Left kidney (tissue), 8 donors: ENCODE measurements at places on chromosomes 2 and 18. TPM values are rescaled to one million over a fixed set of nuclear protein-coding genes. Genes with fewer than 3 reads are reported as not detected.

DNA sequence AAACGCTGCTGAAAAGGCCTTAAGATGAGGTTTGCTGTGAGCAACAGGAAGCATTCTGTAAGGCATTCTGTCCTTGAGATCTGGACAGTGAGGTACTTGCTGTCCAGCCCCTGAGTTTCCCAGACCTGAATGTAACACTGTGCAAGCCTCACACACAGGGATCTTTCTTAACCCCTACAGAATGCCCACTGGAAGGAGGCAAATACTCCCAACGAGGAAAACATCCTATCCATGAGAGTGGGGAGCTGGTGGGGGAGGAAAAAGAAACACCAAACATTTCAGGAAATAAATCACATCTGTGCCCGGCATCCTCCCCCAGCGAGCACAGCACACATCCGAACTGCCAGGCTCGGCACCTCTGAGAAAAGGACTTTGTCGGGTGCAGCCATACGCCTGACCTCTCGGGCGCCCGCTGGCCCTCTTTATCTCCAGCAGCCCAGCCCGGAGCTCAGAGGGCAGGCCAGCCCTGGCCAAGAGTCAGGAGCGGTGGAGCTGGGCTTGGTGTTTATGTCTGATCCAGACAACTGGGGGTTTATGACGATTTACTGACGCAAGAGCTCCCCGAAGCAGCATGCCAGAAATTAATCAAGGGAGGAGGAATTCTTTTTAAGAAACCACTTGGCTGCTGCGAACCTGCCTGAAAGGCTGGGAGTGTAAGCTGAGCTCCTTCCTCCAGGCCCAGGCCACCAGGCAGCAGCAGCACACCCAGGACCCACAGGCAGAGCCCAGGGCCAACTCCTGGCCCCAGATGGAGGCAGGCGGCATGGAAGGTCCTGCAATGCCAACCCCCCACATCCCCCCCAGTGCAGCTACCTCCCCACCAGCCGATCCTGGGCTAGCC is 72.2 kb downstream of the HDAC4 start:
- DNase-seq: peak; percentile 64

GRCh38 chr2:33074197-33074596 is 127.4 kb downstream of the LTBP1 start:
- no peak for DNase-seq

Gene EVX2
- polyA plus RNA-seq: not detected

Gene ADAM23
- 6.9 TPM for polyA plus RNA-seq

Gene RAX
- polyA plus RNA-seq: not detected

Gene CAVIN2
- polyA plus RNA-seq: 30.0 TPM
